A549 treated with DMSO at 1 μM for 4 hours (cell line): ENCODE measurements at places on chromosomes 7 and 10. TPM values are rescaled to one million over a fixed set of nuclear protein-coding genes. Genes with fewer than 3 reads are reported as not detected.

Gene STYXL1
- 38.8 to 42.5 TPM (median 40.4 TPM) in 5 replicates for total RNA-seq

Gene SLC16A9
- total RNA-seq: 0.07 to 0.17 TPM (median 0.14 TPM) in 5 replicates

Gene INHBA
- total RNA-seq: 0.78 to 1.7 TPM (median 1.3 TPM) in 5 replicates

Gene UTF1
- 0.07 TPM in 1 of 5 replicates, not detected in the others for total RNA-seq

Gene TMEM139
- total RNA-seq: 0.57 to 1.8 TPM (median 0.81 TPM) in 5 replicates

Gene AKAP9
- 13.3 to 19.9 TPM (median 17.8 TPM) in 5 replicates for total RNA-seq

Gene CHAT
- total RNA-seq: not detected in 5 replicates

Gene ACTR3C
- not detected in 5 replicates for total RNA-seq

Gene WIPF3
- 0.37 to 0.61 TPM (median 0.51 TPM) in 5 replicates for total RNA-seq

Gene MGAM2
- 0.01 TPM in 1 of 5 replicates, not detected in the others for total RNA-seq

Gene DNAJC12
- 55.6 to 76.9 TPM (median 63.3 TPM) in 5 replicates for total RNA-seq

Gene SORCS1
- total RNA-seq: not detected in 5 replicates

Gene PRSS1
- total RNA-seq: not detected in 5 replicates

Gene ARMC10
- 26.7 to 43.6 TPM (median 39.2 TPM) in 5 replicates for total RNA-seq

Gene NRAP
- total RNA-seq: not detected in 5 replicates

Gene SLC26A3
- not detected in 5 replicates for total RNA-seq

Gene GLUD1
- total RNA-seq: 90.5 to 107 TPM (median 101 TPM) in 5 replicates

Gene NXPH1
- total RNA-seq: not detected in 5 replicates

Gene SLC18A2
- total RNA-seq: 0.03 to 0.08 TPM (median 0.05 TPM) in 4 of 5 replicates, not detected in the other

Gene OR13A1
- not detected in 5 replicates for total RNA-seq

Gene GPR141
- total RNA-seq: not detected in 5 replicates

Gene SHTN1
- total RNA-seq: 22.8 to 31.3 TPM (median 27.0 TPM) in 5 replicates

Gene ABCB1
- total RNA-seq: 0.05 to 0.50 TPM (median 0.13 TPM) in 4 of 5 replicates, not detected in the other

Gene CALHM1
- not detected in 5 replicates for total RNA-seq

Gene SPDYE8
- not detected in 5 replicates for total RNA-seq

Gene PROSER2
- 34.3 to 39.8 TPM (median 38.9 TPM) in 5 replicates for total RNA-seq

Gene PRKCQ
- 4.2 to 4.9 TPM (median 4.5 TPM) in 5 replicates for total RNA-seq

Gene GRM3
- not detected in 5 replicates for total RNA-seq

Gene SPDYE9
- not detected in 5 replicates for total RNA-seq

Gene FAS
- 31.1 to 38.3 TPM (median 34.1 TPM) in 5 replicates for total RNA-seq

Gene BTBD16
- total RNA-seq: 0.44 to 1.5 TPM (median 0.59 TPM) in 5 replicates

Gene ITPRID1
- total RNA-seq: not detected in 5 replicates

Gene PMPCB
- 62.4 to 70.0 TPM (median 67.0 TPM) in 5 replicates for total RNA-seq

Gene SYNPO2L
- total RNA-seq: 0.01 TPM in 1 of 5 replicates, not detected in the others

Gene RADIL
- 1.3 to 2.4 TPM (median 1.6 TPM) in 5 replicates for total RNA-seq

Gene MXI1
- 4.8 to 7.8 TPM (median 7.6 TPM) in 5 replicates for total RNA-seq

Gene ZNF248
- total RNA-seq: 2.9 to 6.0 TPM (median 4.4 TPM) in 5 replicates

Gene CYP2C19
- not detected in 5 replicates for total RNA-seq

Gene ALDH18A1
- total RNA-seq: 52.7 to 58.4 TPM (median 53.9 TPM) in 5 replicates

Gene FAM185A
- 4.9 to 8.3 TPM (median 7.2 TPM) in 5 replicates for total RNA-seq

Gene RSPH10B
- total RNA-seq: 0.09 to 0.27 TPM (median 0.12 TPM) in 4 of 5 replicates, not detected in the other

Gene UPK3B
- total RNA-seq: 10.4 to 20.2 TPM (median 18.3 TPM) in 5 replicates

Gene VIPR2
- 0.02 TPM in 1 of 5 replicates, not detected in the others for total RNA-seq

Gene WNT8B
- total RNA-seq: 0.07 TPM in 1 of 5 replicates, not detected in the others

Gene FAM3C
- total RNA-seq: 34.1 to 46.6 TPM (median 40.0 TPM) in 5 replicates

Gene ZNF425
- total RNA-seq: 1.0 to 1.3 TPM (median 1.2 TPM) in 5 replicates

Gene LIPN
- not detected in 5 replicates for total RNA-seq

Gene CFAP43
- 0.16 to 0.28 TPM (median 0.21 TPM) in 5 replicates for total RNA-seq
